ENCODE measurements at places on chromosomes 3 and 15.
A peak's percentile ranks its signal among the peaks of the same experiment; 100 is the strongest.

GRCh38 chr15:68885070-68885469 is 45.3 kb upstream of the SPESP1 start:
- no peak for DNase-seq

GRCh38 chr3:101709126-101709525 is 15.3 kb upstream of the CEP97 start:
- DNase-seq = no peak

- peak; percentile 77 for DNase-seq
These were observed 23.2 kb downstream of the ILDR1 start for GRCh38 chr3:121998611-121999473.

- no peak for DNase-seq
These were observed 54.3 kb downstream of the SMAD6 start for GRCh38 chr15:66756295-66756694.

- no peak for DNase-seq
These were observed 101.9 kb upstream of the KCNMB2 start for GRCh38 chr3:178434206-178434805.

GRCh38 chr15:98923171-98923570 is 84.4 kb downstream of the PGPEP1L start:
- no peak for DNase-seq

- no peak for DNase-seq
These were observed 30.7 kb downstream of the LRTM1 start for GRCh38 chr3:54897028-54897711.

DNA sequence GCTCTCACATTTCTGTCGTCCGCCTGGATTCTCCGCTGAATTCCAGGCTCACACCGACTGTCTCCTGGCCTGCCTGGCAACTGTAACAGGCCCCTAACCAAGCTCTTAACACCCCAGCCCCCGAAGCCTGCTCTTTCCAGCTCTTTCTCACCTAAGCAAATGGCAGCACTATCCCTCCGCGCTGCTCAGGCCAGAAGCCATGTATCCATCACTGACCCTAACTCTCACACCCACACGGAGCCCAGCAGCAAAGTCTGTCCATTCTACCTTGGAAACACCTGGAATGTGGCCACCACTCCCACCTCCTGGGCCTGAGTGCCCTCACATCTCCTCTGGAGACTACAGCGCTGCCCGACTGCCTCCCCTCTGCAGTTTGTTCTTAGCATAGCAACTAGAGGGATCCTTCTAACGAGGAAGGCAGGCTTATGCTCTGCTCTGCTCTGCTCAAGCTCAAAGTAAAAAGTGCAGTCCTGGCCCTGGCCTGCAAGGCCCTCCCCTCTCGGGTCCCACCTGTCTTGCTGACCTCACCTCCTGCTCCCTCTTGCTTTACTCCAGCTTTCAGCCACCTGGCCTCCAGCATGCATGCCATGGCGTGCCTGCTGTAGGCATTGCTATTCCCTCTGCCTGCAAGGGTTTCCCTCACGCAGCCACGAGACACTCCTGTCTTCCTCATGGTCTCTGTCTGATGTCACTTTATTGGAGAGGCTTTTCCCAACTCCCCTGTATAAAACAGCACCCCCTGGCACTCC is 27.2 kb downstream of the FEM1B start:
- no peak for DNase-seq

GRCh38 chr3:161586556-161587235 is 90.1 kb downstream of the OTOL1 start:
- DNase-seq = no peak

DNA sequence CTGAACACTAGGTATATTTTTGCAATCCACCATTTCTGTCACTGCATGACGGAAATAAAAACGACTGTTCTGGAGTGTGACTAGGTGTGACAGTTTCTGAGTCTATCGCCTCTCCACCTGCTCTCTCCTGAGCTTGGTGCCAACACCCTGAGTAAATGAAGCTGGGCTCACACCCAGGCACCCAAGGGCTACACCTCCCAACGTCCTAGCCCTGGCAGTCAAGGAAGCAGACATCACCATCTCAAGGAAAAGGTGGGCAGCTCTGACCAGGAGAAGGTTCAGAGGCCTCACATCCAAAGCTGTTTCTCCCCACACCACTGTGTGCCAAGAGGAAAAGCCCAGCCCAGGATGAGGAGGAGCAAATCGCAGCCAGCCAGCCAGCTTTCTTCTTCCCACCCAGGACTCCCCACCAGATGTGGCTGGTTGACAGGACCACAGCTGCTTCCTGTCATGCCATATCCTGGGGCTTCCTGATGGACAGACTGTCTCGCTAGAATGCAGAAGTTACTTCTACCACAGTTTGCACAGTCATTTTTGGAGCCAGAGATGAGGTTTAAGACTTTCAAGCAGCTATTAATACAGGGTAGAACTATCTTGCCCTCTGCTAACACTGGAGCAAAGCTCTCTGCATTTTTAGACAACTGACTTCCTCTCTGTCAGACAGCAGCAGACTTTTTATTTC is 3.3 kb downstream of the SCAMP2 start:
- peak; percentile 98 for DNase-seq

DNA sequence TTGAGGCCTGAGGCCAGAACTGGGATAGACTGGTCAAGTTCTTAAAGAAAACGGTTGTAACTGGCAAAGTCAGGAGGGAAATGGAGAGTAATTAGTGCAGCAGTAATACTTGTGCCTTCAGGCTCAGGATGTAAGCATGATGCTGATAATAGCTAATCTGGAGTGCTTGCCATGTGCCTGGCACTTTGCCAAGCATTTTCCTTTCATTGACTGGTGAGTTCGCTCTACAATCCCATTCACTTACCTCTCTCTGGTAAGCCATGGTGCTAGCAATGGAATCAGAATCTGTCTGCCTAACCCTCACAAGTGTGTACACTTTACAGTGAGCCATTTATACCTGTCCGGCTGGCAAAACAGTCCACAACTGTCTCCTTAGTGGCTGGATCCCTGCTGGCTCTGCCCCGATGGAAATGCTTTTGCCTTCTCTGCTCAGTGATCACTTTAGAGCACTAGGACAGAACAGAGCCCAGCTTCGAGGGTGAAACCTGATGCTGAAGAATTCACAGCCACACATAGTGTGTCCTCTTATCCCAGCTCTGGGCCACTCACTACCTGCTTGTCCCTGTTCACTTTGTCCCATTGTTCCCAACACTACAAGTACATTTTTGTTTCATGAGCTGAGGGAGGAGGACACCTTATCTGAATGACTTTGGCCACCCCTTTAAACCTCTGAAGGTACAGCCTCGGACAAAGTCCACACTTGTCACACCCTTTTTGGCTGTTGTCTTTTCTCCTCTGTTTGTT is 10.3 kb downstream of the CHP1 start:
- no peak for DNase-seq

- peak; percentile 90 for DNase-seq
These were observed 114.4 kb downstream of the CHSY1 start for GRCh38 chr15:101137312-101137940.

DNA sequence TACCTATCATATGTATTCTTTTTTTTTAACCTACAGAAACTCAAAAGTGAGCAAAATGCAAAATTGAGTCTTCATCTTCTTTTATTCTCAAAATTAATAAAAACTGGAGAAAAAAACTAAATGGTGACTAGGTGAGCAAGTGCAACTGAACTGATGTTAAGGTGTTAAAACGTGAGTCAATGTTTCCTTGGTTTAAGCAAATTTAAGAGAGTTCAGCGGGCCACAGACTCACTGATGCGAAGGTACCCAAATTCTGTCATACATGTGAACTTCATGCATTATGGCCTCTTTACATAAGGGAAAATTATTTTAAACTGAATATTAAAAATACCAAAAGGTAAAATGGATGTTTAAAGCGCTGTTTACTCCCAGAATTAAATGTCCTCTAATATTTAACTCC is 206.6 kb downstream of the FOXP1 start:
- DNase-seq = no peak

DNA sequence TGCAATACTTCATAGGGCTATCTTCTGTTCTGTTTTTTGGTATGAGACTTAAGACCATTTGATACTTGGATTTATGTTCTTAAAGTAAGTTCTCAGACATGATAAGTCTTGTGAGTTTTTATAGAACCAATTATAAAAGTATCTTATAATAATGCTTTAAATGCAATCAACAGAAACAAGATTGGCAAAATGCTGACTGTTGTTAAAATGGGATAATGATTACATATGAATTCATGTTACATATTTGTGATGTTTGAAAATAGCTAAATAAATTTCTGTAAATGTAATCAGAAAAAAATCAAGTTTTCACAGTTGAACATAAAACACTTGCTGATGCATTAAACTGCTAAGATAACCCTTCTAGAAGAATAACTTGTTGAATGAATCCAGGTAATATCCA is 148.3 kb downstream of the PLCH1 start:
- DNase-seq = no peak

- DNase-seq = no peak
These were observed 35.1 kb downstream of the SNTN start for GRCh38 chr3:63687278-63688225.

DNA sequence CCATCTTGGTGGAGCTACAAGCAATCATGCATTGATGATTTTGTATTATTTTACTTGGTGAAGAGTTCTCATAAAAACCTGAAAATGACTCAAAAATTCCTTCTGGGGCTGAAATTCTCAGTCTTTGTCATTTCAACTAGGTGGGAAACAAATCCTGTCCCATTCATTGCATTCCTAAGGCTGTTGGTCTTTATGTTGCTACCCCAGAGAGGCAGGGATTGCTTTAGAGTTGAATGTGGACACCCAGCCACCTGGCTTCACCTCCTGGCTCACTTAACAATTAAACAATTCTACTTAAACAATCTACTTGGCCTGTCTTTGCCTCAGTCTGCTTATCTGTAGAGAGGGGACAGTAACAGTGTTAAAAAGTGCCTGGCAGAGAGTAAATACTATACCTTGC is 117.3 kb upstream of the UBE3A start:
- no peak for DNase-seq

DNA sequence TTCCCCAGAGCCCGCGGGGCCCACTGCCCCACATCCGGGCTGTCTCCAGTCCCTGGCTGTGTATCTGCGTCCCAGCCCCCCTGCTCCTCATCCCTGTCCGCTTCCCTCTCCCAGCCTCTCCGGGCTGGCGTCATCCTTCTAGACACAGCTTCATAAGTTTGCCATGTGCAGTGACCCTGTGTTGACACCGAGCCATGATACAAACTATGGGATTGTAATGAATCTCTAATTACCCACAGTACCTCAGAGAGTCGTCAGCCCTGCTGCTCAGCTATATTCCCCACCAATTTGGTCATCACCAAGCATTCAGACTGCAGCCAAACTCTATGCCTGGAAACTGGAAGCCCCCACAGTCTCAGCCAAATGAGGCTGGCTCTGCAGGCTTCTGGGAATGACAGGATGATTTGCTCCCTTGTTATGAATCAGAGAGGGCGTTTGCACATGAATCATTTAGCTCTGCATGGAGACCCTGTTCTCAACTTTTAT is 466.1 kb upstream of the ATP11B start:
- no peak for DNase-seq

DNA sequence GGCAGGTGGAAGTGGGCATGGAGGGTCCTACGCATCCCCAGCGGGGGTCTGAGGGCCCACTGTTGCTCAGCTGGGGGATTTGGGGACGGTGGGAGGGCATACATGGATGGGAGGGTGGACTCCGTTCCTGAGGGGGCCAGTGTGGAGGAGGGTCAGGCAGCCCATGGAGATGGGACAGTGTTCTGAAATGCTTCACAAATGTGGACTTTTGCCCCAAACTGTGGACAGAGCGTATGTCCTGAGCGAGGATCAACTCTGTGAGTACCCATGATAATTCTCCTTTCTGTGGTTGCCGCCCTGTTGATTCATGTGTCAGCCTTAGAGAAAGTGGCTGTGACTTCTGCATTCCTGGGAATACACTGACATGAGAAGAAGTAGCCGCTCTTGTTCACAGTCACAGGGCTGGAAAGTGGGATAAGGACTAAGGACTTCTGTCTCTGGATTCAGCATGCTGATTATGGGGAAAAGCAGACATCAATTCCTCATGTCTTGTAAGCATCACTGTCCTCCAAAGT is 33.4 kb downstream of the SMAD3 start:
- peak; percentile 69 for DNase-seq

DNA sequence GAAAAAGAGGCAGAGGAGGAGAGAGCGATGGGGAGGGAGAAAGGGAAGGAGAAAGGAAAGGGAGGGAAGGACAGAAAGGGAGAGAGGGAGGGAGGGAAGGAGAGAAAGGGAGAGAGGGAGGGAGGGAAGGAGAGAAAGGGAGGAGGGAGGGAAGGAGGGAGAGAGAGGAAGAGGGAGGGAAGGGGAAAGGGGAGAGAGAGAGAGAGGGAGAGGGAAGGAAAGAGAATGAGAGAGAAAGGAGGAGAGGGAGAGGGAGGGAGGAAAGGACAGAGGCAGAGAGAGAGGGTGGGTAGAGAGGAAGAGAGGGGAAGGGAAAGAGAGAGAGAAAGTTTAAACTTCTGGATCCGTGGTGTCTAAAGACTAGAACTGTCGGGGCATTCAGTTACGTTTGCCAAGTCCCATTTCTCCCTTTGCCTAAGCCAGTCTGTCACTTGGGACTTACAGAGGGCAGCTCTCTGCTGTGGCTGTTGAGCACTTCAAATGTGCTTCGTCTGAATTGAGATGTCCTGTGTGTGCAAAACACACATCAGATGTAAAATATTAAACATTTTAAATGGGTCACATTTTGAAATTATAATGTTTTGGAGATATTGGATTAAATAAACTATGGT is 62.6 kb downstream of the PLXNA1 start:
- DNase-seq = no peak

DNA sequence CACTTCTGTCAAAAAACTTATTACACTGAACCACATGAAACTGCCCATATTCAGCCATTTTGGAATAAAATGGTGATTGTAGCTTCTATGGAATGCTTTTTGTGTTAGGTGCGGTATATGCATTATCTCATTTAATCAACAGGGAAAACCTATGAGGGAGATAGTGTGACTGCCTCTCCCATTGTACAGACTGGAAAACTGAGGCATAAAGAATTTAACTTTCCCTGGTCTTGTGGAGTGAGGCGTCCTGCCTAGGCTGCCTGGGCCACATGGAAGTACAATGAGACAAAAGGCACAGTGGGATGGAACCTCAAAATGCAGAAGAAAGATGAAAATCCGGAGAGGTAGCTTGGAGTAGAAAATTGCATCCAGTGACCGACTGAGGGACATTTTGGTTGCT is 80.2 kb downstream of the RPLP1 start:
- no peak for DNase-seq

GRCh38 chr3:28637742-28638141 is 289.1 kb upstream of the AZI2 start:
- DNase-seq = no peak

- no peak for DNase-seq
These were observed 7.1 kb downstream of the MYEF2 start for GRCh38 chr15:48170981-48171380.

DNA sequence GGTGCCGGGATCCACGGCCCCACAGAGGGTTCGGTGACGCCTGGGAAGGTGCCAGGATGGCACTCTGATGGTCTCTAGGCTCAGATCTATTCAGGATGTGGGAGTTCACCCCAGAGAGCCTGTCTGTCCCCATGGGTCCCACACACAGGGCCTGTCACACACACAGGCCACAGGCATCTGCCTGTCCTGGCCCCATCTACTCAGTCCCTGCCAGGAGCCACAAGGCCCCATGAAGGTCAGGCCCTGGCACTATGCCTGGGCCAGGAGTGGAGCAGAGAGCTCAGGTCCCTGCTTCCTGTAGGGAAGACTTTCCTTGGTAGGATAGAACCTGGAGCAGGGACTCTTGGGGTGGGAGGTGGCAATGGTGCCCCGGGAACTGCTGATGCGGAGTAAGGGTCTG is 49.0 kb upstream of the FURIN start:
- DNase-seq = no peak
